Stimulated activated CD8-positive, alpha-beta memory T cell treated with anti-CD3 and anti-CD28 coated beads, Interleukin-4, amount 100 ng/mL, for 4 hours (primary cell): ENCODE measurements at places on chromosomes 16 and 17.
A peak's percentile ranks its signal among the peaks of the same experiment; 100 is the strongest.

DNA sequence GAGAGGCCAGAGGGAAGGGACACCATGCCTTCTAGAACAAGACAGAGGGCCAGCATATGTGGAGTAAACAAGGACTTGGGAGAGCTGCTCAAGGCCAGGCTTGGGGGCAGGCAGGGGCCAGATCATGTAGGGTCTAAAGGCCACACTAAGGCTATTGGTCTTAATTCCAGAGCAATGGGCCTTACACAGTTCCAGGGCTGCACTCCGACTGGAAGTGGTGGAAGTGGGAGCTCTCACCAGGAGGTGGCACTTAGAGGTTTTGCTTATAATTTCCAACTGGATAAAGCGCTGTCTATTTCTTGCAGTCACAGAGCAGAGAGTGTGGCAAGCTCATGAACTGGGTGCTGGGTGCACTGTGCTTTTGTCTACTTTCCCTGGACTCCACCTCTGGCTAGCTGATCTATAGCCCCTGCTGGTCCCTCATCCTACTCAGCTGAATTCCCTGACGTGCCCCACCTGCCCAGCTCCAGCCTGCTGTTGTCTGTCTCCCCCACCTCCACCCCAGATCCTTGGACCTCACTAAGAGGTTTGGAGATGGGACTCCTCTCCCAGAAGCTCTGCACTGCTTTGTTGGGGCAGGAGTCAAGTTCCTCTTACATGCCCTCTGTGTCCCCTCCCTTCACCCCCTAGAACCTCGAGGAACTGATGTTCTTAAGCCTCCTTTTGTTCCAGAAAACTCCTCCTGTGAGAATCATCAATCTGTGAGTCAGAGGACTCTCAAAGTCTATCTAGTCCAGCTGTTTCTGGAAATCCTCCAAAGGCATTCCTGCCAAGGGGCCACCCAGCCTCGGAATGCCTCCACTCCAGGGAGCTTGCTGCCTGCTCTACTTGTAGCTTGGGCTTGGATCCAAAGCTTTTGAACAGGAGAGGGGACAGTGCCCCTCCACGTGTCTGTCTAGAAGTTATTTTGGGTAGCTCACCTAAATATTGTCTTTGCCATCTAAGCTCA is 48.1 kb upstream of the KSR1 start:
- DNase-seq: no peak

GRCh38 chr17:72566671-72567484 is 446.1 kb downstream of the SOX9 start:
- no peak for DNase-seq

DNA sequence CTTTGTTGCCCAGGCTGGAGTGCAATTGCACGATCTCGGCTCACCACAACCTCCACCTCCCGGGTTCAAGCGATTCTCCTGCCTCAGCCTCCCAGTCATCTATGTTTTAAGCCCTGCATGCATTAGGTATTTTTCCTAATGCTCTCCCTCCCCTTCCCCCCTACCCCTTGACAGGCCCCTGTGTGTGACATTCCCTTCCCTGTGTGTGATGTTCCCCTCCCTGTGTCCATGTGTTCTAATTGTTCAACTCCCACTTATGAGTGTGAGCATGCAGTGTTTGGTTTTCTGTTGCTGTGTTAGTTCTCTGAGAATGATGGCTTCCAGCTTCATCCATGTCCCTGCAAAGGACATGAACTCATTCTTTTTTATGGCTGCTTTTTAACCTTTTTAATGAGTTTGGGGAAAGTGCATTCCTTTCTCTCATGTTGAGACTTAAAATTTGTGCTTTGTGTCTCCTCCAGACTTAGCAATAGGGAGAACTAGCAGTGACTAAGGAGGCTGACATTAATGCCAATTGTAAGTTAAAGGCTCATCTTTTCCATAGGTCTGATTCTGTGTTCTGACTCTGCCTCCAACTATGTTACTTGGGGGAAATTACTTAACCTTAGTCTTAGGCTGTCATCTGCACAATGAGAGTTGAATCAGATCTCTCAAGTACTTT is 17.7 kb upstream of the PHAF1 start:
- DNase-seq: no peak

DNA sequence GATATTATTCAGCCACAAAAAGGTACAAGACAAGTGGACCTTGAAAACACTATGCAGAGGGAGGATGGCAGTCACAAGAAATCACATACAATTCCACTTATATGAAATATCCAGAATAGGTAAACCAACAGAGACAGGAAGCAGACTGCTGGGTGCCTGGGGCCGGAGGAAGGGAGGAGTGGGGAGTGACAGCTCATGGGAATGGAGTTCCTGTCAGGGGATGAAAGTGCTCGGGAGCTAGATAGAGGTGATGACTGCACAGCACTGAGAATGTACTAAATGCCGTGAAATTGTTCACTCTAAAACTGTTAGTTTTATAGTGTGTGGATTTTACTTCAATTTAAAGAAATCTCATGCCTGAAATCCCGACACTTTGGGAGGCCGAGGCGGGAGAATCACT is 74.2 kb upstream of the MED9 start:
- DNase-seq: no peak

DNA sequence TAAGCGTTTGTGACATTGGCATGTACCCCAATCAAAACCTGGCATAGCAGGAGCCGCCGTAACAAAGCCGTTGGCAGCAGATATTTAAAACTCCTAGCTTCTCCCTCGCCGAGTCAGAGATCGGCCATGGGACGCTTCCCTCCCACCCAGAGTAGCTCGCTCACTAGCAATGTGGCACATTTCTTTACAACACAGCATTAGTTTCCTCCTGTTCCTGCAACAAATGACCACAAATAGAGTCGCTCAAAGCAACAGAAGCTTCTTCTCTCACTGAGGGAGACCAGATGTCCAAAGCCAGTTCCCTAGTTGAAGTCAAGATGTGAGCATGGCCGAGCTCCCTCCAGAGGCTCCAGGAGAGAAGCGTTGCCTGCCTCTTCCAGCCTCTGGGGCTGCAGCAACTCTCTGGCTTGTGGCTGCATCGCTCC is 106.7 kb downstream of the RBFOX3 start:
- no peak for DNase-seq

DNA sequence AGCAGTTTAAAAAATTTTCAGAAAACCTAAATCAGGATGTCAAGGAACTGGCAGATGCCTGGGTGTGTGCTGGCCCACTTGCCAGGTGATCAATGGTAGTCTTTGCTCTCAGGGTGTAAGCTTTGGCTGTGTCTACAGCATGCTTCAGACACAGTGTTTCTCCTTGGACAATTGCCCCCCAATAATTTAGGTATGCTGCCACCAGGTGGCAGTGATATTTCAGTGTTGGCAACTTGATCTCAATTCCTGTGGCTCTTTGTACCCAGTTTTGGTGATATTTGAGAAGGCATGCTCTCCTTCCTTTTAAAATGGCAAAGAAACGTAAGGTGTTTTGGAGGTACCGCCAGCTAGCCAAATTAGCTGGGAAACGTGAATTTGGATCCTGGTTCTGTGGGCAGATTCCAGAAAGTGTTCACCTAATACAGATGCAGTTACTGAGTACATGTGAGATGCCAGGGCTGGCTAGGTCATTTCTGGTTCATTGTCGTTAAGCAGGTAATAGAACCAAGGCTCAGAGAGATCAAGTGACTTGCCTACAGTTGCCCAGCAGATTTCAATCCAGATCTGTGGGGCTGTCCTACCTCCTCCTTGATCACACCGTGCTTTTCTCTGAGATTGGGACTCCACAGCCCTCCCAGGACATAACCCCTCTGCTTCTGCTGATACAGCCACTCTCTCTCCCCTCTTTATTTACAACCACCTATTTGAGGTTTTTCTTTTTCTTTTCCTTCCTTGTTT is 155.6 kb upstream of the PLCG2 start:
- peak; percentile 24 for DNase-seq

GRCh38 chr17:41939693-41940090 is 9.3 kb downstream of the ODAD4 start:
- no peak for DNase-seq

GRCh38 chr17:151886-152859 is 14.8 kb downstream of the SCGB1C2 start:
- no peak for DNase-seq

DNA sequence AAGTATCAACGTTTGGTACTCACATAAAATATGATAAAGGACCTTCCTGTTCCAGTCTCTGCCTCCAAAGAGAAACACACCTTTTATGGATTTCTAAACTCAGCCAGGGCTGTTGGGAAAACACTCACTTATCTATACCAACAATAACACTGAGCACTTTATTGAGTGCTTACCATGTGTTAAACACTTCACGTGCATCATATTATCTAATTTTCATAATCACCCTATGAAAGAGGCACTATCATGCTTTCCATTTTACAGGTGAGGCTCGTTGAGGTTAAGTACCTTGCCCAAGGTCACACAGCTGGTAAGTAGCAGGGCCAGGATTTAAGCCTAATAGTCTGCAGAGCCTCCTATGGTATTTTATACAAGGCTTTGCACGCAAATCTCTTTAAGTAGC is 251.5 kb upstream of the SOX9 start:
- no peak for DNase-seq

GRCh38 chr17:57536289-57536688 is 208.8 kb downstream of the CCDC182 start:
- DNase-seq: no peak

DNA sequence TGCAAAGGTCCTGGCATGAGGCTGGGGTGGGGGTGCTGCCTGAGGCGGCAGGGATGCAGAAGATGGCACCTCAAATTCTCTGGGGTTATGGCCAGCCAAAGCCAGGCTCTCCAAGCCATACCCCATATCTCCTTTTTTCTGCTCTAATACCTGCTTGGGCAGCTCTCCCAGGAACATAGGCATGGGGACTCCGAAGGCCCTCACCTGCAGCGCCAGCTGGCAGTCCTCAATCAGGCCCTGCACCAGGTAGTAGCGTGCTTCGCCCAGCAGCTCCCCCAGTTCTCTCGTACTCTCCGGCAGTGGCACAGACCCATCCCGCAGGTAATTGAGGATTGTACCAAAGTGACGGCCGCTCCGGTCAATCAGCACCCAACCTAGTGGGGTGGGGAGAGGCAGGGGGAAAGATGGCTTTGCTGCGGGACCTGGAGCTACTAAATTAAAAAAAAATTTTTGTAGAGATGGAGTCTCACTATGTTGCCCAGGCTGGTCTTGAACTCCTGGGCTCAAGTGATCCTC is 3.0 kb downstream of the KCTD13 start:
- no peak for DNase-seq

GRCh38 chr17:40366076-40366860 is 1.7 kb upstream of the GJD3 start:
- DNase-seq: no peak

GRCh38 chr17:63830904-63831491 is 3.5 kb upstream of the FTSJ3 start:
- no peak for DNase-seq

- DNase-seq: no peak
Observed at GRCh38 chr16:3013491-3013951, 798 bp downstream of the CLDN9 start.

DNA sequence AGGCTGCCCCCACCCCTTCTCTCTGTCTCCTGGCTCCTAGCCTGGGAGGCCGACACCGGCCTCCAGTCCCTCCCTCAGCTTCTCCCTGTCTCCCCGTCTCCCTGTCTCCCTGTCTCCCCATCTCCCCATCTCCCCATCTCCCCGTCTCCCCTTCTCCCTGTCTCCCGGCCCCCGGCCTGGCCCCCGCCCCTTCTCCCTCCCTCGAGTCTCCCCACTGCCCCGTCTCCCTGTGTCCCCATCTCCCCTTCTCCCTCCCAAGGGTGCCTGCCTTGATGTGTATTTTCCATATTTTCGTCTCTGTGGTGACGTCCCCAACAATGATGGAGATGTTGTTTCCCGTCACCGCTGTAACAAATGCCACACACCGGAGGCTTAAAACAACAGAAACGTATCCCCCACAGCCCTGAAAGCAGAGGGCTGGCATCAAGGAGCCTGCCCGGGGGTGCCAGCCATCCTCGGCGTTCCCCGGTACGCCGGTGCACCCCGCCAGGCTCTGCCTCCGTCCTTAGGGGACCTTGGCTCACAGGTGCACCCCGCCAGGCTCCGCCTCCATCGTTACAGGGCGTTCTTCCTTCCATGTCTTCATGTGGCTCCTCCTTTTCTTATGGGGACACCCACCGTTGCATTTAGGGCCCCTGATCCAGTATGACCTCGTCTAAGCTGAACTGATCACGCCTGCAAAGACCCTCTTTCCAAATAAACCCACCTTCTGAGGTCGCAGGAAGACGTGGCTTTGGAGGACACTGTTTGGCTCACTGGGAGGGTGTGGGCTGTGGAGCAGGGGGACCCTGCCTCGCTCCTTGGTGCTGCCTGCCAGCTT is 151.6 kb downstream of the NPIPB11 start:
- no peak for DNase-seq

DNA sequence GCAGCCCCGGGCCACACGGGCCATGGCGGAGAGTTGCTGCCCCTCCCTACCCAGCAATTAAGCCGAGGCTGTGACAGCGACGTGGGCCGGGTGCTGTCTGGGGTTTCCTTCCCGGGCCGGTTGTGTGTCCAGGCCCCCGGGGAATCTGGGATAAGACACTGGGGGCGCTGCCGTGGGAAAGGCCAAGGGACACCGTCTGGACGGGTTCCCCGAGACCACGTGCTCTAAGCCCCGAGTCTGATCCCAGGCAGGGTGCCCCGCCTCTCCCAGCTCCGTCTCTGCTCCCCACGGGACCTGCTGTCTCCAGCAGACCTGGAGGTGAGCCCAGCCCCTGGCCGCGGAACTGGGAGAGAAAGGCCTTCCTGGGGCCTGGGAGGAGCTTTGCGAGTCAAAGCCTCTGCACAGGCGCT is 92.2 kb downstream of the IRX3 start:
- no peak for DNase-seq

GRCh38 chr17:19510903-19511302 is 22.8 kb upstream of the SLC47A1 start:
- DNase-seq: no peak

- no peak for DNase-seq
Observed at GRCh38 chr17:73118951-73119391, 26.5 kb upstream of the SLC39A11 start.

DNA sequence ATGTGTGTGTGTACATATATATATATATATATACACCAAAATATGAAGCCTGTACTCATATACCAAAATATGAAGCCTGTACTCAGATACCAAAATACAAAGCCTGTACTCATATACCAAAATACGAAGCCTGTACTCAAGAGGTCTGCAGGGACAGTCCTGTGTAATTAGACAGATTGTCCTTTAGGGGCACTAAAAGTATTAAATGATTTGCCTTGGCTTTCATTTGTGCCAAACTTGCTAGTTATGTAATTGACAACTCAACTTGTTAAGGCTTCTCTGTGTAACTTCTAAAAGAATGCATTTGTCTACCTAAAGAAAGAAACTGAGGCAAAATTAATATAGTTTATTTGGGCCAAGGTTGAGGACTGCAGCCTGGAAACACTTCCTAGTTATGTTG is 30.8 kb upstream of the DHX40 start:
- DNase-seq: no peak
